Activated CD4-positive, alpha-beta T cell treated with anti-CD3 and anti-CD28 coated beads for 36 hours (primary cell): ENCODE measurements at places on chromosomes 7 and 10. TPM values are rescaled to one million over a fixed set of nuclear protein-coding genes. Genes with fewer than 3 reads are reported as not detected.
A peak's percentile ranks its signal among the peaks of the same experiment; 100 is the strongest.

The ALOX5 gene
- total RNA-seq, result 0.21 TPM

GRCh38 chr10:52312942-52313255 lies 1.2 kb upstream of the DKK1 start:
- DNase-seq, result no peak

DNA sequence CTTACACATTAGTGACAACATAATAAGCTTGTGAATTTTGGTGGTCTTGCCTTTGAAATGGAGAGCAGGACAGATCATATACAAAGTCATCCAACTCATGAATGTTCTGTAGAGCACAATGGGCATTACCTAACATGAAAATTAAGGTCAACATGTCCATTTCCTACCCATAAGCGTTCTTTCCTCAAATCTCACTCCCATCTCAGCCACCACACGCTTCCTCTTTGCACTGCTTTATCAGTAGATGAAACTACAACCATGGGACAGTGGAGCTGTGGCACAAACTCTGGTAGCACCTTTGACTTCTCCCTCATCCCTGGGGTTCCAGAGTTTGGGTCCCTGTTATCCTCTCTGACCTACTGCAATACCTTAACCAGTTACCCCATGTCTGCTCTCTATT lies 2.2 kb downstream of the PON2 start:
- DNase-seq, result no peak

GRCh38 chr10:125154529-125154928 lies 5.8 kb downstream of the CTBP2 start:
- no peak for DNase-seq

The EN2 gene
- total RNA-seq, result not detected

DNA sequence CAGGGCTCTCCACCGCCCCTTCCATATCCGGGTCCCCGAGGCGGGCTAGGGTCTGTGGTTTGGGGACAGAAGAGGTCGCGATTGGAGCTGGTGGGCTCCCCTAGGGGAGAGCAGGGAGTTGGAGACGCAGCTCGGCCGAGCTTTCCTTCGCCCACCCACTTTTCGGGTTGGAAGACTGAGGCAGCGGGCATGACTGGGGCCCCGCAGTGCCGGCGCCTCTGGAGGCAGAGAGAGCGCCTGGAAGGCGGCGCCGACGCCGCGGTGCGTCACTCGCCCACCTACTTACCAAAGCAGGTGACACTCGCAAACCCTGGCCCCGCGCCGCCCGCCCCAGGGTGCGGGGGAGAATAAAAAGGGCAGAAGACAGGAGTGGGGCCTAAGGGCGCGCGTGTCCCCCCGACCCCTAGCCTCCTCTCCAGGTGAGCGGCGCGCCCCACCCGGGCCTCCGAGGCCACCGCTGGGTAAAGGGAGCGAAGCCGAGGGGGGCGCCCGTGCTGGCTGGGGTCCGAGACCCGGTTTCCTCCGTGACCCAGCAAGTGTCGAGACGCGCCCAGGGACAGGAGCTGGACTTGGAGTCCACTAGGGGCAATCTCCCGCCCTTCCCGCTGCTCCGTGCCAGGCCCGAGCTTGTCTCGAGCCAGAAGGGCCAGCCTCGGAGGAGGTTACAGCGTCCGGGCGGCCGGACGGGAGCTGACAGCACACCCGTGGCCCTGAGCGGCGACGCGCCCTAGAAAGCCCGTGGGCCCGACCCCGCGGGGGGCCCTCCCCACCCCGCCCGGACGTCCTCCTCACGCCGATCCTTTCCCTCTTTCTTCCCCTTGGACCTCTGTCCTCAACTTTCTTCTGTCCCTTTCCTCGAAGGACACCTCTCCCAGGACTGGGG lies 34.4 kb upstream of the GRID1 start:
- peak; percentile 91 for DNase-seq

GRCh38 chr10:96152437-96152836 lies 22.3 kb downstream of the ZNF518A start:
- no peak for DNase-seq

DNA sequence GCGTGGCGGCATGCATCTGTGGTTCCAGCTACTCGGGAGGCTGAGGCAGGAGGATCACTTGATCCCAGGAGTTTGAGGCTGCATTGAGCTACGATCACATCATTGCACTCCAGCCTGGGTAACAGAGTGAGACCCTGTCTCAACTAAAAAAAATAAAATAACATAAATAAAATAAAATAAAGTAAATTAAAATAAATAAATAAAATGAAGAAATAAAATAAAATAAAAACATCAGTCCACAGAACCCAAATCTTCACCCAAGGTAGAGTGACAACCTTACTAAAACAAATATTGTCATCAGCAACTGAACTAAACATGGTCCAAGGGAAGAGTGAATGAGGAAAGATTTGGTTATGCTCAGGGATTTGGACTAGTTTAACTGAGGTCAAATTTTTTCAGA lies 24.8 kb upstream of the OCM2 start:
- DNase-seq, result no peak

- no peak for DNase-seq
Measured at GRCh38 chr10:97331153-97331703, 3.3 kb downstream of the FRAT2 start.

DNA sequence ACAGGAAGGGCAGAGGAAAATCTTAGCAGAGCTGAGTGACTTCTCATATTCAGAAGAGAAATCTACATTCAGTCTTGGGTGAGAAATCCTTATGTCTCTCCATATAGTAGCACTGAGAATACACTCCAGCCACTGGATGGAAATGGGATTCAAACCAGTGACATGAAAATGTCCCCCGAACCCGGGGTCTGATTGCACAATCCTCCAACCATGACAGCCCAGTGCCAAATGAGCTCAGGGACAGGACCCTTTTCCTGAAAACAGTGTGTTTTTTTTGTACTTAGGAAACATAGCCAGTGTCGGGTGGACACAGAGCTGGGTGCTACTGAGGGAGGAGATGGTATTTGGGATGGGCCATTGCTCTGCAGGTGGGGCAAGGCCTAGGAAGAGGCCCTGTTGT lies 185.6 kb downstream of the CXCL12 start:
- DNase-seq, result no peak

The ADCY1 gene
- 0.82 TPM for total RNA-seq

DNA sequence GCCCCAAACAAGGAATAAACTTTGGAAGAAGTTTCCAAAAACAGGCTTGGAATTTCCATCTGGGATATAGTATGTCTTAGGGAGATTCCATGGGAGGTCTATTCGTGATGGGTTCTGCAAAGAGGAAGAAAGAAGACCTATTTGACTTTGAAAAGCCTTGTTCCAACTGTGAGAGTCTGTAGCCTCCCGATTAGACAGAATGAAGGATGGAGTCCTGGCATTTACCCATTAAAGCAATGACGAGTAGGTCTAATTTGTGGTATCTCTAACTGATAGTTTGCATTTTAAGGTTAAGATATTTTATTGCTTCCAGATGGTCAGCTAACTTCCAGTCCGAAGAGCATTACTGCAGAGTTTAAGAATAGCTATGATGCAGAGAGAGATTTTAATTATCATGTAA lies 19.5 kb upstream of the GALNT17 start:
- no peak for DNase-seq

GRCh38 chr7:93159490-93159889 lies 11.3 kb upstream of the SAMD9L start:
- DNase-seq, result no peak

The GRID2IP gene
- 0.11 TPM for total RNA-seq

GRCh38 chr10:35152992-35153391 lies 26.3 kb downstream of the CREM start:
- DNase-seq, result no peak

The SEC61G gene
- total RNA-seq, result 191 TPM

GRCh38 chr7:134639683-134640279 lies 6.9 kb upstream of the BPGM start:
- no peak for DNase-seq

GRCh38 chr10:78991187-78991586 lies 77.6 kb upstream of the ZMIZ1 start:
- no peak for DNase-seq

The MCM10 gene
- total RNA-seq, result 86.0 TPM

DNA sequence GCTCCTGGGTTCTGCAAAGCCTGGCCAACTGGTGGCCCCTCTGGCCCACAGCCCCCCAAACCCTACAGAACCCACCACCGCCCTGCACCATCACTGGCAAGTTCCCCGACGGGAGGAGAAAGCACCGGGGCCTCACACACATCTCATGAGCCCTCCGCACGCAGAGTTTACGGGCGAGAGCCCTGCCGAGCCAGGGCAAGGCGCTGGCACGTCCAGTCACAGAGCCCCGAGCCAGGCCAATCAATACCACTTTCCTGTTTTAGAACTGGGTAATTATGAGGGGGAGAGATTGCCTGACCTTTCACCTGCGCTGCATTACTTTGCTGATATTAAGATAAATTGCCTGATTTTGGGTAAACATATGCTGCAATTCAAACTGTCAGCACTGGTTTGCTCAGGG lies 113.3 kb downstream of the EBF3 start:
- DNase-seq, result no peak

The CALHM3 gene
- total RNA-seq, result not detected

DNA sequence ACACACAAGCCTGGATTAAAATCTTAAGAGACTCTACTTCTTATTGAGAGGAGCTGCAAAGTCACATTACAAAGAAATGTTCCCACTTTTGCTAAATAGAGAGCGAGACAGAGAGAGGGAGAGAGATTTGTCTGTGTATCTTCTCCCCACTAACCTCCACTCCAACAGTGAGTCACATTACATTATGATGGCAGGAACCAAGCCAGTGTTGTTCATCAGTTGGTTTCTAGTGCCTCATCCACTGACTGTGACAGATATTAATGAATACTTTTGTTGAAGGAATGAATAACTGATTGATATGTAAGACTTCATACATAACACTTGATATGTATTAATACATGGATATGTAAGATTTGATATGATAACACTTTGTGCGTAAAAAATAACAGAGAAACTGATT lies 258.2 kb upstream of the SORCS1 start:
- DNase-seq, result no peak

- no peak for DNase-seq
Measured at GRCh38 chr10:124243702-124244121, 150.3 kb upstream of the CHST15 start.

The FGFBP3 gene
- total RNA-seq, result 1.5 TPM

DNA sequence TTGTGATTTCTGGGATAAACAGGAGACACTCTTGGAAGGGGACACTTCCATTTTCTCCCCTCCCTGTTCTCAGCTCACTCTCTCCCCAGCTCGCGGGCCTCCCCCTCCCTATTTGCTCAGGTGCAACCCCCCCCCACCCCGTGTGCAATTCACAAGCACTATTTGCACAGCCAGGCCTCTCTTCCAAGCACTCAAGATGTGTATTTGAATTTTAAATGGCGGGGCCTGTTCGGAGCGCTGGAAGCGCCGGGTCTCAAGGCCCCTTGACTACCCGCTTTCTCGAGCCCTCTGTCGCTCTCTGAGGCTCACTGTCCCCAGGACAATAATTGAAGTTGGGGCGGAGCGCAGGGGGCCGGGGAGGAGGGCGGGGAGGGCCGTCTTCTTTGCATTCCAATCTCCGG lies 7.8 kb downstream of the SHH start:
- DNase-seq, result no peak

The CD36 gene
- total RNA-seq, result not detected

DNA sequence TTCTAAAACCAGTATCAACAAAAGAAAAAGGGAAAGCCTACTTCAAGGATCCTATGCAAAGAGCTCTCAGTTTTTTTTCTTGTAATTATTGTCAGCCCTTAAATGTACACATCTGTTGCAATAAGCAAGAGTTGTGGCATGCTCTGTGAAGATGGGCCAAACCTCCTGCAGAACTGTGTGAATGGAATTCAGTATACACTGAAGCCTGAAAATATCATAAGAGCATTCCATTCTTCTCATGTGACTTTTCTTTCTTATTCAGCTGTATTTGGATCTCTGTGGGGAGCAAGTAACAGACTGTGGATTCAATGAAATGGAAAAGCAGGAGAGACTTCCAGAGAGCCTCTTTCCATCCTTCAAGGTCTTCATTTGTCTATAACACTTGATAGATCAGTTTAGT lies 130.7 kb downstream of the SAMD9 start:
- DNase-seq, result no peak

- no peak for DNase-seq
Measured at GRCh38 chr7:155268921-155269650, 28.6 kb upstream of the INSIG1 start.

The LRRC61 gene
- 13.0 TPM for total RNA-seq

The DLG5 gene
- total RNA-seq, result 2.1 TPM

DNA sequence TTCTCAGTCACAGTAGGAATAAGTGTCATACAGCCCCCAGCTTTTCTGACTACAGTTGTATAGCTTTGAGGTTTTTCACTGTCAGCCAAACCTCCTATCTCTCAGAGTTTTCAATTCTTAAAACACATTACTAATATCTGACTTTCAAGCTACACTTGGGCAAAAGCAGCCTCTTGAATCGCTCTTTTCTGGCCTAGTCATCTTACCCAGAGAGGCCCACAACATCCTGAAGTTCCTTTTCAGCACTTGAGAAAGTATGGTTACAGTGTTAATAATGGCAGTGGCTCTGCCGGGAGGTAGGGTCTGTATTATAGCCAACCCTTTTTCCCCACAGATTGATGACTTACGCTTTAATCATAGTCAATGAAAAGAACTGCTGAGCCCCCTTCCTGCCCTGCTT lies 181.0 kb downstream of the LRRC4 start:
- DNase-seq, result peak; percentile 61

The XRCC2 gene
- total RNA-seq, result 23.6 TPM

DNA sequence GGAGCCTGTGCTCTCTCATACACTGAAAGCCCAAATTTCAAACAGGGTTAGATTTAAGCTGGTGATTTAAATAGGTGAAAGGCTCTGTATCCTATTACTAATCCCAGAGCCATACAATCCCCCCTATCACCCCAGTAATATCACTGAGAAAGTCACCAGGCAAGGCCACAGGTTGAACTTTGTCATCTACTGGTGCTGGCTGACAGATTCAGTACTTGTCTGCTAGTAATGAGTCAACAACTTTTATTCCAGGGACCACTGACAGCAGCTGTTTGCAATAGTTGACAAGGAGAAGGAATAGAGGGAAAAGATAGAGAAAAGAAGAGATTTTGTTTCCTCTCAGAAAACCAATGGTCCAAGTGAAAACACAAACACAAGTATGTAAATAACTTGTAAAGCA lies 10.4 kb downstream of the ASB15 start:
- DNase-seq, result no peak

The LGI1 gene
- not detected for total RNA-seq

The CALHM1 gene
- total RNA-seq, result not detected

The CLEC2L gene
- not detected for total RNA-seq

DNA sequence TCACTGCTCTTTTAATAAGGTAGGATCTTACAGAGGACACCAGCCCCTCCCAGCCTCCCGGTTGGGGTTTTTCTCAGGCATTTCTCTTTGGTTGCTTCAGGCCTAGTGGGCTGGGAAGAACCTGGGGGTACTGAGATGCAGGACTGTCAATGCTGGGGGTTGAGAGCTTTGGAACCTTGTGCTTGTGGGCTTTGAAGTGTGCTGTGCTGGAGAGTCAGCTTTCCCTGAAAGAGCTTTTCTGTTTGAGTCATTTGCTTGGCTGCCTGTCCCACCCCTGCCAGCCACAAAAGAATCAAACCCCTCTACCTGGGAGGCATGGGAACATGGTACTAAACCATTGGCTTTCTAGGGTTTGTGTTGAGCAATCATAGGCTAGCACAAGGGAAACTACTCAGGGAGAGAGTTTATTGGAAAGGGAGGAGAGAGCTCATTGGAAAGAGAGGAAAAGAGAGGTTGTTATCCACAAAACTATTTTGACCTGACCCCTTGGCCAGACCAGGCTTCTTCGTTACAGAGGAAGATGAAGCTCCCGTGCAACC lies 1.4 kb downstream of the SCD start:
- no peak for DNase-seq

GRCh38 chr10:74923556-74923955 lies 97.2 kb downstream of the KAT6B start:
- peak; percentile 16 for DNase-seq

The LUC7L2 gene
- 126 TPM for total RNA-seq

- no peak for DNase-seq
Measured at GRCh38 chr7:20158684-20159083, 58.5 kb downstream of the MACC1 start.

The CACNB2 gene
- total RNA-seq, result not detected
